ENCODE measurements at places on chromosomes 6 and 20.

DNA sequence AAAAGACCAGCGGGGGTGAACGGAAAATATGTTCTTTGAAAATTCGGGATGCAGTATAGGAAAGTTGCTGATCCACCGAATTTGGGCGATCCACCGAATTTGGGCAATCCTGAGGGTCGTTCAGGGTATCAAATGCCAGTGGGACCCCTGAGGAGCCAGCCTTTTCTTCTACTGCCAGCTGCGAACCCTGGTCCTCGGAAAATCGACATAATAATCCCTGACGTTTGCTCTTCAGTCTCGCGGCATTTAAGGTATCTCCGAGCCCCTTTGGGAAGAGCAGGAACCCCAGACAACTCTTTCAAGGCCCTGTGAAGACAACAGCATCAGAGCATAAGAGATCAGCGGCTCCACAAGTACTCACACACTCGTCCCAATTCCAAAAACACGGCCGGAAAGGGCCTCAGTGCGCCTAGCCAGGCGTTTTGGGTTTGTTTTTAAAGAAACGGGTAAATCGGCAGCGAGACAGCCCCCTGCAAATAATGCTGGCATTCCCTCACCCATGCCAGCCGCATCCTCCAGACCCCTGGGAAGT is 1.0 kb downstream of the SIM1 start:
- DNase-seq, result no peak

DNA sequence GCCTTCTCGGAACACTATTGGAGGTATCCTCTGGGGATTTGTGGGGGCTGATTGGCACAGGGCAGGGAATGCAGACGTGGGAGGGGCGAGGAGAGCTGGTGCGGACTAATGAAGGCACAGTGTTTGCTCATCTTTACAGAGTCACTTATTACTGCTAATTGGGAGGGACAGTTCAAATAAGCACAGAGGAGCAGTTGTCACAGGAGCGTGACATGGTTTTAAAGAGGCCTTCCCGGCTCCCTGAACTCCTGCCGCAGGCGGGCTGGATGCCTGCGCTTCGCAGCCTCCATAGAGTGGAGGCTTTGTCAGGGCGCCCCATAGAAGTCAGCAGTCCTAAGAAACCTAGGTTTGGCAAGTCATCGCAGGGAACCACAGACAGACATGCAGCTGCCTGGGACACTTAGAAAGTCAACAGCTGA is 149.6 kb downstream of the LINC00237 start:
- no peak for DNase-seq

- DNase-seq, result no peak
These were observed 4.8 kb downstream of the PHF20 start for GRCh38 chr20:35776513-35777101.

DNA sequence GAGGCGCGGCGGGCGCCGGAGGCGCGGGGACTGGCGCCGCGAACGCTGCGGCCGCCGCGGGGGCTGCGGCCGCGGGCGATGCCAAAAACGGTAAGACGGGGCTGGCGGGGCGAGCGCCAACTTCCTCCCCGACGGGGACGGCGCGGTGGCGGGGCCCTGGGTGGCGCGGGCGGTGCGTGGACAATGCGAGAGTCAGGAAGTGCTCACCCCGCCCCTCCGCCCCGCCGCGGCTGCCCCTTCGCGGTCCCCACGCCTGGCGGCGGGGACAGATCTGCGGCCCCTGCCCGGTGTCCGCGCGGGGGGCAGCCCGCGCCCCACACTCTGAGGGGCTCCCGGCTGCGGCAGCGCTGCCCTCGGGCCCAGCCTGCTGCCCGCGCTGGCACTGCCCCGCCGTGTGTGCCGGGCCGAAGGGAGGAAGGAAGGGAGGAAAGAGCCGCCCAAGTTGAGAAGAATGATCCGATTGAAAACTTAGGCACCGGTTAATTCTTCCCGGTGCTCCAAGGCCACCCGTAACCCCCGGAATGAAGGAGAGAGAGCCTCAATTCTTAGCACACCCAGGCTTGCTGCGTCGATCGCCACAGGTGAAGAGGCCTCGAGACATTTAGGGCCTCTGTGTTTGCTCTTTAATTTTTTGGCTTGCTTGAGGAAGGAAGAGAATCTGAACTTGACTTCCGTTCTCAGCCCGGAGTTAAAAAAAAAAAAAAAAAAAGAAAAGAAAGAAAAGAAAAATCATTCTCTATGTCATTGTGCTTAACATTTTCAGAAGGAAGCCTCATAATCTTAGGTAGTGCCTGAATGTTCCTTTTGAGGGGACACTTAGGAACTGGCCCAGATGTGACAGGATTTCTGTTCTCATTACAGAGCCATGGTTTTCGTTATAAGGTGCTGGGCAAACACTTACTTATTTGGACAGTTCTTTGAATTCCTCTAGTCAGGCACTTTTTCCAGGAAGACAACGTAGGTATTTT is 982 bp downstream of the HECA start:
- peak; percentile 34 for DNase-seq

GRCh38 chr6:14086701-14087100 is 30.9 kb upstream of the CD83 start:
- no peak for DNase-seq
